Activated T-helper 1 cell treated with anti-CD3 and anti-CD28 coated beads, Interleukin-2, amount 50 U/mL, for 16 hours (primary cell): ENCODE measurements at places on chromosomes 16 and 17.

GRCh38 chr16:5977329-5977728 lies 879.7 kb upstream of the EEF2KMT start:
- DNase-seq = no peak

GRCh38 chr17:78568494-78569115 lies 8.6 kb downstream of the DNAH17 start:
- DNase-seq = no peak

GRCh38 chr17:42908872-42909700 lies 8.5 kb downstream of the G6PC1 start:
- no peak for DNase-seq

DNA sequence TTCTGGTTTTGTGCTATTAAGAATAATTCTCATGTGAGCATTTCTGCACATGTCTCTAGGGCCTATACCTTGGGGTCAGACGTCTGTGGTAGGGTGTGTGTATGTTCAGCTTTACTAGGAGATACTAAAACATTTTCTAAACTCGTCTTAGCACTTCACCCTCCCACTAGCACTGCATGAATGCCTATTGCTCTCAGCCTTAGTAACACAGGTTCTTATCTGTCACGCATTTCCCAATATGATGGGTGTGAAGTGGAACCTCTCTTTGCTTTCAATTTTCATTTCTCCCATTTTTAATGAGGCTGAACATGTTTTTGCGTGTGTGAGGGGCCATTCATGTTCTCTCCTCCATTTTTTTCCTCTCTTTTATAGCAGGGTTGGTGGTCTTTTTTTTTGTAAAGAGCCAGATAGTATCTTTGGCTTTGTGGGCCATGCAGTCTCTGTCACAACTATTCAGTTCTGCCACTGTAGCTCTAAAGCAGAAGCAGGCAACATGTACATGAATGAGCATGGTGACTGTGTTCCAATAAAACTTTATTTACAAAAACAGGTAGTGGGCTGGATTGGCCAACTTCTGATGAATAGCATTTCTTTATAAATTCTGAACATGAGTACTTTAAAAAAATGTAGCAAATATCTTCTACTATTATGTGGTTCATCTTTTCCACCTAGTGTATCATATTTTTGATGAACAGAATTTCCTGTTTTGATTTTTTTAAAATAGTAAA lies 354.0 kb downstream of the XYLT1 start:
- DNase-seq = no peak

DNA sequence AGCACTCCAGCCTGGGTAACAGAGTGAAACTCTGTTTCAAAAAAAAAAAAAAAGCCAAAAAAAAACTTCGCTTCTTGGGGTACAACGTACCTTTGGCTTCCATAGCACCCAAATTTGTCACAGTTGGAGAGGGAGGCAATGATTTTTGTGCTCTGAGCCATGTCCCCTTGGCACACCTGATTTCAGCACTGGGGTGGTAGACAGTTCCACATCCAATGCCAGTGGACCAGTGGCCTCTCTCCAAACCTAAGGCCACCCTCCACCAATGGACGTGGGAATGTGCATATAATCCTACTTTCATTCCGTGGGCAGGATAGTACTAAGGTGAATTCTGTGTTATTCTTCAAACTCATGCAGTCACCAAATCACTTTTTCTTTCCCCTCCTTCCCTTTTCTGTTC lies 47.5 kb downstream of the SALL1 start:
- DNase-seq = no peak
